Activated CD4-positive, alpha-beta T cell treated with anti-CD3 and anti-CD28 coated beads, Interleukin-2, amount 10 ng/mL, durations not matched to agents 7 days and 5 days (primary cell): ENCODE measurements at places on chromosomes 1 and 21.

GRCh38 chr21:24045775-24046215 lies 1561.5 kb downstream of the MRPL39 start:
- DNase-seq: peak; percentile 14

GRCh38 chr1:172628401-172628800 lies 30.5 kb upstream of the FASLG start:
- no peak for DNase-seq

- DNase-seq: no peak
Measured at GRCh38 chr1:198677027-198677426, 38.2 kb downstream of the PTPRC start.

DNA sequence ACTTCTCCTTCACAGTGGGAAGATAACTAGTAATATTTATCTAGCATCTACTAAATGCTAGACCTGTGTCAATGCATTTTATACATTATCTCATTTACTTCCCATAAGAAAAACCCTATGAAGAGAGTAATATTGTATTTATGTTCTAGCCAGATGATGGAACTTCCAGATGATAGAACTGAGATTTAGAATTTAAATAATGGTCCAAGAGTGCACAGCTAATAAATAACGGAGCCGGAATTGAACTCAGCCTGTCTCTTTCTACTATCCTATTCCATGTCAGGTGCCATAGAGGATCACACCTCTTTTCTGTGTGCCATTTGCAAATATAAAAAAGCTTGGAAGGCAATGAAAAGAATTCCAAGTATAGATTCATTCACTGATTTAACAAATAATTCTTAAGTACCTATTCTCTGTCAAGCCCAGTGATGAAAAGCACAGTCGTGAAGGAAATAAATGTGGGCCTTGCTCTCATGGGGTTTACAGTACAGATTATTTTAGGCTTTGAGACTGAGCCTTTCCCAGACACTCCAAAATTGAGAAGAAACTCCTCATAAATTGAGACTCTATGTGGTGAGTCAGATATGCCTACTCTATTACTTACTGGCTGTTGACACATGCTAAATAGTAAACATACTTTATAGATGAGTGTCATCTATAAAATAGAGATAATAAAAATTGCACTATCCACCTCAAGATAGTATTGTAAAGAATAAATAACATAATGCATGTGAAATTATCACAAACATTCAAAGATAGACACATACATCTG lies 378.0 kb upstream of the PRMT6 start:
- no peak for DNase-seq

DNA sequence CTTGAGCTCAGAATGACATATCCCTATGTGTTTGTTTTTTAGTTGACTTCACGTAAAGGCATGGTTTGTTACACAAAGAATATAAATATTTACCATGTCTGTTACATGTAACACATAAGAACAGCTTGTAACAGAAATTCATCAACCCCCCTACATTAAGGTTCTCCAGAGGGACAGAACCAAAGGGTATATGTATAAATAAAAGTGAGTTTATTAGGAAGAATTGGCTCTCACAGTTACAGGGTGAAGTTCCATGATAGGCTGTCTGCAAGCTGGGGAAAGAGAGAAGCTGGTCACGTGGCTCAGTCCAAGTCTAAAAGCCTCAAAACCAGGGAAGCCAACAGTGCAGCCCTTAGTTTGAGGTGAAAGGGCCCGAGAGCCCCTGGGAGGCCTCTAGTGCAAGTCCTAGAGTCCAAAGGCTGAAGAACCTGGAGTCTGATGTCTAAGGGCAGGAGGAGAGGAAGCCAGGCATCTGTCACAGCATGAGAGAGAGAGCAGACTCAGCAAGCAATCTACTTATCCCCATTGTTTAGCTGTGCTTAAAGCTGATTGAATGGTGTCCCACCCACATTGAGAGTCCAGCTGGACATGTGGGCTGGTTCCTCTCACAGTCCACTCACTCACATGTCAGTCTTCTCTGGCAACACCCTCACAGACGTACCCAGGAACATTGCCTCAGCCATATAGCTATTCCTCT lies 15.8 kb downstream of the THRAP3 start:
- no peak for DNase-seq

DNA sequence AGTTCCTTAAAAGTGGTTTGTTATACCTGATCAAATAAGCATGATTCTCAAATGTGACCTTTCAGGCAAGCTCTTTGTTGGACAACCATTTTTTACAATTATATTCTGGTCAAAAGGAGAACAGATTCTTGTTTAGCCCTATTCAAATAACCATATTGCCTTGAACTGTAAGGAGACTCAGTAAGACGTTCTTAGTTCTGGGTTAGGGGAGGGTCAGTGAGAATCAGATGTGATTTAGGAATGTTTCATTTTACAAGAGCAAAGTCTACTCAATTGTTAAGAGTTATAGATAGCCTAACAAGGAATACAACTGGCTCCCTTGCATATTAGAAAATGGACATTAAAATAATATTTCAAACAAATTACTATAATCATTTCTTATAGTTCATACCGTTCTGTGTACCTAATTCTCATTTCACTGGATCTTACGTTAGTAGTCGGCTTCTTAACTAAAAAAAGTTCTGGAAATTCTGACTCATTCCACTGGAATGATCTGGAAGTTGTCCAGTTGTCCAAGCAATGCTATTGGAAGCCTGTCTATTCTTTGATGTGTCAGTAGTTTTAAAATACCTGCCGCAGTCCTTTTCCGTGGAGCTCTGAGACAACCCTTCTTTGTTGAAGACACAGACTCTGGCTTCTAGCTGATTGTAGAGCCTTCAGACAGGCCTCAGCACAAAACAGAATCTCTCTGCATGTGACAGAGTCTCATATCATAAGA lies 88.8 kb downstream of the MAST2 start:
- no peak for DNase-seq

- DNase-seq: no peak
Measured at GRCh38 chr1:162265983-162266382, 110.7 kb downstream of the SPATA46 start.

DNA sequence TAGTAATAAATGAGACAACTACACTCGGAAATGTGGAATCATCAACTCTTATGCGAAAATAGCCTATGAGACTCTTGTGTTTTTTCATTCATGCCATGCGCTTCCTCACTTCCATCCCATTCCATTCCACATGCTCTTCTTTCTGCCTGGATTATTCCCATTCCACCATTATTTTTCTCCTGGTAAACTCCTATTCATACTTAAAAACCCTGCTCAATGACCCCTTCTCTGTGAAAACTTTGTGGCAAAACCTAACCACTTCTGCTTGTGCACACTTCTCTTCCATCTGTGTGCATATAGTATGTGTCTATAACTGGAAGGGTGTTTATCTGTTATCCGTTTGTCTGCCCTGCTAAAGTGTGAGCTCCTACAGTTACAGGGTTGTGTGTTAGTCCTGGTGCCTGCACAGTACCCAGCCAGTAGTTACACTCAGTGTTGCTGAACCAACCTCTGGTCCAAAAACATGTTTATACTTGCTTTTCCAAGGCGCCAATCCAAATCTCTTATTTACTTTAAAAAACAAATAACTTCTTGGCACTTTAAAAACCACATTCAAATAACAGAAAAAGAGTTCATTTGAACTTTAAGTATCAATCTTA lies 10.7 kb downstream of the EPHX1 start:
- DNase-seq: no peak

DNA sequence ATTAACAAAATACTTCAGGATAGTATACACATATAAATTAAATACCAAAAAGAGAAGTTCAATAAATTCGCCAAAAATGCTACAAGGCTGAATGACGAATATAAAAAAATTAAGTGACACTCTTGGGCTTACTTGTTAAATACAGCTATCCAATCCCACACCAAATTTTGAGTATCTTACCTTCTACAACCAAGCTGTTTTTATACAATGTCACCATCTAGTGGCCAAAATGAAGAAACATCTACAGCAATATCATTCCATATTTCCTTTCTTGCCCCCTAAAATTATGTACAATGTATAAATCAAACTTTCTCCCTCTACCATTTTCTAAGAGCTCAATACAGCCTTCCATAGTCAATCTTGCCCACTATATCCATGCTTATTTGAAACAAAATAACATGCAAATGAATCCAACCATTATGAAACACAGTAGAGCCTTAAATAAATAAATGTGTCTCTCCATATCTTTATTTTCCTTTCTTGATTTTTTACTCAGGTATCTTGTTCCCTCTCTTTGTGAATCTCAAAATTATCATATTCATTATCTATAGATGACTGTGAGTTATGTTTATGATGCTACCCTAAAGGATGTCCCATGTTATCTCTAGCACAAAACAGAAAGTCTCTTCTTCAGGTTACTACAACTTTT lies 86.3 kb downstream of the ACBD6 start:
- DNase-seq: no peak

DNA sequence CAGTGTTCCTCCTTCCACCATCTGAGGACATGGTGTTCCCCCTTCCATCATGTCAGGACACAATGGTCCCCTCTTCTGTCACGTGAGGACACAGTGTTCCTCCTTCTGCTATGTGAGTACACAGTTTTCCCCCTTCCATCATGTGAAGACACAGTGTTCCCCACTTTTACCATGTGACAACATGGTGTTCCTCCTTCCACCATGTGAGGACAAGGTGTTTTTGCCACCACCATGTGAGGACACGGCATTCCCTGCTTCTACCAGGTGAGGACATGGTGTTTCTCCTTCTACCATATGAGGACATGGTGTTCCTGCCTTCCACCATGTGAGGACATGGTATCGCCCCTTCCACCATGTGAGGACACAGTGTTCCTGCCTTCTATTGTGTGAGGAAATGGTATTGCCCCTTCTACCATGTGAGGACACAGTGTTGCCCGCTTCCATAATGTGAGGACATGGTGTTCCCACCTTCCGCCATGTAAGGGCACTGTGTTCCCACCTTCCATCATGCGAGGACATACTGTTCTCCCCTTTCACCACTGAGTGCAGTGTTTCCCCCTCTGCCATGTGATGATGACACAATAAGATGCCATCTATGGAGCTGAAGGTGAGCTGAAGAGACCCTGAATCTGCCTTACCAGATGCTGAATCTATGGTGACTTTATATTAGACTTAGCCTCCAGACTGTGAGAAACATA lies 132.3 kb downstream of the FCRL5 start:
- no peak for DNase-seq

DNA sequence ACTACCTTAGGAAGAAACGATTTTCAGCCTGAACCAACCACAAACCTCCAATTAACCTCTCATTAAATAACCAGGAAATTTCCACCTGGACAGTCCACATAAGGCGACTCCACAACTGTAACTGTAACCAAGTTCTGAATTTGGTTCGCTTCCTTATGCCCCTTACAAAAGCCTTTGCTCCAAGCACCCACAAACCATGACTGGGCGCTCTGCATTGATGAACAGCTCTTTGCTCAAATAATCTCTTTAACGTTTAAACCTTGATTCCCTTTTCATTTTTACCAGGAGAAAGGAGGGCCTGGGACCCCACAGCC lies 38.2 kb upstream of the ZNF124 start:
- no peak for DNase-seq

- DNase-seq: no peak
Measured at GRCh38 chr1:39852214-39852791, 31.0 kb downstream of the TRIT1 start.

DNA sequence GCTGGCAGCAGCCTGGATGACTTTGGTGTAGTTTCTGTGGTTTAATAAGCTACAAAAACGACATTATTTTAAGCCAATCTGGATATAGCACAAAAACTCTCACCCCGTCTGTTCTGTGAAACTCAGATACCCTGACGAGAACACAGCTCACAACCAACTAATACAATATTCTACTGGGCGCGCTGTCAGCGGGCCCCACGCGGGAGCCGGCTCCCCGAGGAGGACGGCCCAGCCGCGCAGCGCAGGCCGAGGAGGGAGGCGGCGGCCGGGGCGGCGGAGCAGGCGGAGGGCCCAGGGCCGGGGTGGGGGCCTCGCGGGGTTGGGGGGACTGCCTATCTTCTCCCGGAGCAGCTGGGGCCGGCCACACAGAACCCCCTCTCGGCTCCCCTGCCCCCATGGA lies 87.2 kb upstream of the POU3F1 start:
- DNase-seq: no peak

GRCh38 chr1:115530407-115530806 lies 111.4 kb upstream of the VANGL1 start:
- no peak for DNase-seq

DNA sequence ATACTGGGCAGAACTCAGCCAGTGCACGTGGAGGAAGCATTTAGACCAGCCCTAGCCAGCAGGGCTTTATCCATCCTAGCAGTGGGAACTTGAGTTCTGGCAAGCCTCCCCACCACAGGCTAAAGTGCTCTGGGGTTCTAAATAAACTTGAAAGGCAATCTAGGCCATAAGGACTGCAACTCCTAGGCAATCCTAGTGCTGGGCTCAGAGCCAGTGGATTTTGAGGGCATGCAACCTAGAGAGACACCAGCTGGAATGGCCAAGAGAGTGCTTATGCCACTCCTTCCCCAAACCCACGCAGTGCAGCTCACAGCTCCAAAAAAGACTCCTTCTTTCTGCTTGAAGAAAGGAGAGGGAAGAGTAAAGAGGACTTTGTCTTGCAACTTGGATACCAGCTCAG lies 70.5 kb upstream of the APOBEC4 start:
- DNase-seq: no peak

DNA sequence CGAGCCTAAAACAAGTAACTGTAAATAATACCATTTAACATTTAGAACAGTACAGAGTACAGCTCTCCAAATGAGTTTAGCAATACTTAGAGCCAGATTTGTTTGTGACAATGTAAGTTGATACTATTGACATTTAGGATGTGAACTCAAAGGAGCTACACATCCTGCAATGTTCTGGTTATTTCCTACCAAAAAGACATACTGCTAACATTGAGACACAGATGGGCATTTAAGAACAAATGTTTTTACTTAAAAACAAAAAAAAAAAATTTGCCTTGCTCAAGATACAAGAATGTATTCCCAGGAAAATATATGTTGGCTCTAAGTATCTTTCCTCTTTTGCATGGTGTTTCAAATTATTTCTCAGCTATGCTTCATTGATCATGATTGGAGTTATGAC lies 1464.8 kb upstream of the PRMT6 start:
- DNase-seq: no peak

DNA sequence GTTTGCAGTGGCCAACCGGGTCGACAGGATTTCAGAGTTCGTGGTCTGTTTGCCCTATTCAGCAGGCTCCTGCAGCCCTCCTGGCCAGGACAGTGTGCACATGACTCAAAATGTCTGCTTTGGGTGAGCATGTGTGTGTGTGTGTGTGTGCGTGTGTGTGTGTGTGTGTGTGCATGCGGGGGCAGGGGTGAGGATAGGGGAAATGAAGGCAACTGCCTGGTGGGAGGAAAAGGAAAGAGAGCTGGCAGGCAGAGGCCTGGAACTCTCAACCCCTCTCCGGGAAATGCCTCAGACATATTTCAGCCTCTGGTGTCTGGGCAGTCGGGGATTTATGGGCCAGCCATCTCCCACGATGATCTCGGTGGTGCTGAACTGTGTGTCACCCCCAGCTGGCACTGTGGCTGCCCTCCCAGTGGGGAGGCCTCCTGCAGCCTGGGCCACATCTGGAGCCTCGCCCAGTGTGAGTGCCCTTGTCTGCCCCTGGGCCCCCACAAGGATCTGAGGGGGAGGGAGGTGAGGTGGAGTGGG lies 15.2 kb downstream of the CDCP2 start:
- no peak for DNase-seq

DNA sequence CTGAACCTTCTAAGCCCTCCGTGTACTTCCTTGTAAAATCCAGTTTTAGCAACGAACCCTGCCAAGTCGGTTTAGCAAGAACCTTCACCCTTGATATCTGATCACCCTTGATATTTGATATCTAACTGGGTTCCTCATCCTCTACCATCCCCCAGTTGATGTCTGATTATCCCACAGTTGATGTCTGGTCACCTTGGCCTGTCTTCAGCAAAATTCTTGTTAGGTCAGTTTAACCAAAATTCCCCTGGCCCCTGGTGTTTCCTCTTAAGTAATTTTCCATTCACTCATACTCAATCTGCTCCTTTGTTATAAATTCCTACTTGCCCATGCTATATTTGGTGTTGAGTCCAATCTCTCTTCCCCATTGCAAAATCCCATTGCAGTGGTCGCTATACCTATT lies 114.5 kb upstream of the ZNHIT6 start:
- no peak for DNase-seq
